Stomach (tissue), 19 donors: ENCODE measurements at places on chromosomes 5 and 9.

DNA sequence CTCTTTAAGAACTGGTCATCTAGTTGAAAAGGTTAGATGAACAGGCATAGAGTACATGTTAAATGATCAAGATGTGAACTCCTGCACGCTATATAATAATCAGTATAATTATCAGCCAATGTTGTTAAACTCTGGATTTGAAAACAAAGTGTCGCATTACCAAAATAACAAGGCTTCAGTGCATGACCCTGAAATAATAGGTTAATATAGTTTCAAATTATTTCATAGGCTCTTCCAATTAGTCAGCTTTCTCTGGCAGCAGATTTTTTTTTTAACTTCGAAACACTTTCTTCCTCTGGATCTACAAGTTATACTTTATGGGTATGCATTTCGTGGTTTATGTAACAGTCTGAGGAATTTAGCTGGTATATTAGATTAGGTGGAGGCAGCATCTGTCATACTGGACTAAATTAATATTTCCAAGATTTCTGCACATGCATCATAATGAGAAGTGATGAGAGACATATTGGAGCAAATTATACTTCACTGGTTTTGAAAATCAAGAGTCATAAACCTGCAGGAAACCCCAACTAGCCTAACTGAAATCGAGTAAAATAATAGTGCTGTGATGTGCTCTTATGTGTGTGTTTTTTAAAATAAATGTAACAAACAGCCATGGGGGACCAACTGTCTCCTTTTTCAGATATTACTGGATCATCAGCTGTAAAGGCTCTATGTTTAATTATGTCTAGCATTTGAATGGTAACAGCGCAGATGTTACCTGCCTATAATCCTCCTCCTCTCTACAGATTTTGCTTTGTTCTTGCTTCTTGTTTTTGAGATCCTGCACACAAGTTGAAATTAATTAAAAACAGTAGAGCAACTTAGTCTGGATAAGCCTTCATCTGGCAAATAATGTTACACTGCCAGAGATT, 85.9 kb upstream of the CKMT2 start:
- no peak for DNase-seq

DNA sequence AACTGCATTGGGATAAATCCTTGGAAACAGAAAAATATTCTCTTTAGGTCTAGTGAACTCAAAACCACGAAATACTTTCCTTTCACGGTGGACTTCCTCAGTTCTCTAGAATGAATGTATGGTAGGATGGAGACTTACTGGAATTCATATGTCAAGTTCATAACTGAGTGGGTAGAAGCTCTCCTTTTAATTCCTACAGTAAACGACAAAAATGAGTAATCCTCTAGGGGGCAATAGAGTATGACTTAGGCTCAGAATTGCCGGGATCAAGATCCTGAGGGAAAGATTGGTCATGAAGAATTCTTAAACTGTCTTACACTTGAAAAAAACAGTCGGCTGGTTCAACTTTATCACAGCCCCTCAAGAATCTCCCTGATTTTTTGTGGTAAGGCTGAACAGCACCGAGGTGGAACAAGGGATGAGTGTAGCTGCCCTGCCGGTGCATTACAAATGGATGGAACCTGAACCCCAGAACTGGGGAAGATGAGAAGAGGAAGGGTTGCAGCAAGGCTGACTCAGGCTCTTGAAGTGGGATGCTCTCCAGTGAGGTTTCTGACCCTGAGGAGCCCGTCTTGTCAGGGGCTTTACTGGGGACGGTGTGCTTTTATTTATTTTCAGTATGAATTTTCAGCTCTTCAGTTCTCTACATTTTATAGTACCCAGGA, 14.0 kb upstream of the LOX start:
- DNase-seq, result peak; percentile 39

DNA sequence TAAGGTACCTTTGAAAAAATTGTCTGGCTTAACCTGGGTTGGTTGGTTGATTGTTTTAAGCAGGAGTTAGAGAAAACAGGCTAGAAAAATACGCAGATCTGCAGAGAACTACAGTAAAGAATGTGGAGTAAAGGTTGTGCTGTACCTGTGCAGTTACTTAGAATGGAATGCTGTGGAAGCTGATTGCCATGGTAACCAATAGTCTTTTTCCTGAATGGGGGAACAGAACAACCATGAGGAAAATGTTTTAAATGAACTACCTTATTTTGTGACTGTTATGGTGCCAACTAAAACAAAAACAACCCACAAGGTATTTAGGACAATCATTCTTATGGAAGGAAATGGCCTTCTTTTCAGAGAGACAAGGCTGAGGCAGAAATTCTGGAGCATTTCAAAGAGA, 4.8 kb upstream of the HOMER1 start:
- DNase-seq, result no peak

DNA sequence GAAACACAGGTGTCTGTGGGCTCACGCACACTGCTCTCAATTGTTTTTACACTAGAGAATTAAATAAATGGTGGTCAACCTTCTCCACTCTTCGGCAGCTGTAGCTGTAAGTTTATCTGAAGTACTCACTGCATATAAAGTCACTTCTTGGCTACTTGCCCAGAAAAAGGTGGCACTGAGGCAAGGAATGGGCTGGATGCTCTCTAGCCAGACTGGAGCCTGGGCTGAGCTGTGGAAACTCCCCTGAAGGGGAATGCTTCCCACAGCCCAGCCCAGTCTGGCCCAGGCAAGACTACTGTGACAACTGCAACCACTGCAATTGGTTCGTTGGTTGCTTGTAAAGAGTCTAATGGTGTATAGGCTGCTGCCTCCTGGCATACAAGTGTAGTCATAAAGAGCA, 4.5 kb downstream of the LEAP2 start:
- DNase-seq, result peak; percentile 40

- DNase-seq, result no peak
Measured at GRCh38 chr5:28707706-28708105, 1669.3 kb upstream of the CDH9 start.

DNA sequence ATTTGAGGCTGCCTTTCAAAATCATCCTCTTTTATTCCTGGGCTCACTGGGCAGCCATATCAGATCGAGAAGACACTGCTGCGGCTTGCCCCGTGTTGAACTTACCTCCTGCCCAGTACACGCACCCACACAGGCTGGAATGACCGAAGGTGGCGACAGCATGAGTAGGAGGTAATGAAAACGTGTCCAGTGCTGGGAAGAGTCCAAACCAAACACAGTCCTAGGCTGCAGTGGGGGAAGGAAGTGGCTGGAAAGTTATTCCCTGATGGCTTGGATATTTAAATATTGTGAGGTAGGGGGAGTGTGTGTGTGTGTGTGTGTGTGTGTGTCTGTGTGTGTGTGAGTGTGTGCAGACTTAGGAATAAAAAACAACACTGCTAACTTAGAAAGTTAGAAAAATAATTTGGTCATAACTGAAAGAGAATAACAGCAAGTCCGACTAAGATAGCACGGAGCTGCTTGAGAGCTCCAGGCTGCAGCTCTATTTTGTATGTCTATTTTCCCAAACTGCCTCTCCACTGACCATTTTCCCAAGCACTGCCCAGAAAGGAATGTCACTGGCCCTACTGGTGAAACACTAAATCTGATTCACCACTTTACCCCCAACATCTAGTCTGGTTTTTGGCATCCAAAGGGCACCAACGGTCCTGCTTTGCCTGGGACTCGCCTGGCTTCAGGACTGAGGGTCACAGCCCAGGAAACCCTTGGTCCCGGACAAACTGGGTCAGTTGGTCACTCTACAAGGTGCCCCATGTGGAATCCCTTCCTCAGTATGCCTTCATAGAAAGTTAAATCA, 41.2 kb downstream of the ANKH start:
- DNase-seq, result no peak
